ENCODE measurements at places on chromosomes 1 and 21. TPM values are rescaled to one million over a fixed set of nuclear protein-coding genes. Genes with fewer than 3 reads are reported as not detected.
A peak's percentile ranks its signal among the peaks of the same experiment; 100 is the strongest.

The KLHL20 gene
- 28.4 TPM for total RNA-seq

The DIO1 gene
- total RNA-seq, result not detected

DNA sequence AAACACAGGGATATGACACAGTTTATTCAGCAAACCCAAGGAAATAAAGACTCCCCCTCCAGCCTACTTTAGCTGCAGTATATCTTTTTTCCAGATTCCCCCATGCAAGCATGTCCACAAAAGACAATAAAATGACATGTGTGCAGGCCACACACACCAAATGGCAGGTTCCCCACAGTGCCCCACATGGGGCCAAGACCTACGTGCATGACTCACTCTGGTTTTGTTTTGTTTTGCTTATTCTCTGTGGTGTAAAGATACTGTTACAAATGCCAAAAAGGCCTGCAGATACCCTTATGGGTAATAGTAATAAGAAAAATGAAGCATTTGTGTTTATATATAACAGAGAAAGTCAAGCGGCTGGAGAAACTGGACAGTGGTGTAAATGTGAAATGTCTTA is 71.6 kb downstream of the RD3 start:
- DNase-seq, result no peak

DNA sequence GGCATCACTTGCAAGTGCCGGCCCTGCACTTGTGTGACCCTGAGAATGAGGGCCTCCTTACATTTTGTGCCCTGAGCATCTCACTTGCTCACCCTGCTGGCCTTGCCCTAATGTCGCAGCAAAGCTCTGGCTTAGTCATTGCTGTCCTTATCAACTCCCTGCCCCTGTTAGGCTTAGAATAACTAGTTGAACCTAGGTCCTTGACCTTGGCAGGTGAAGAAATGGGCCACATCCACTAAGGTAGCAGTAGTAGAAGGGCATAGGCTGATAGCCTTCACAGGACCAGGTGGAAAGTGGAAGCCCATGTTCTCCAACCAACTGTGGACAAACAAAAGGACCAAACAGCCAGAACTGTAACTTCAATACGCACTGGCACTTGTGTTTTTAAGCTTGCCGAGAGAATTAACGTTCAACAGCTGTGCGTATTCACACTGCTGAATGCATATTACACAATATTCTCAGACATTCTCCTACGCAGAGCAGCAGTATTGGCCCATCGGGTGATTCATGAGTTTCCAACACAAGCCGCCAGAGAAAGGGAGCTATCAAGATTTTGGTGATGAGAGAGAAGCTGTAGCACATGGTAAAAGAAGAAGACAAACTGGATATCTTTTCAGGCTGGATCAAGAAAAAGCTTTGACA is 27.7 kb upstream of the PTGFRN start:
- DNase-seq, result no peak

DNA sequence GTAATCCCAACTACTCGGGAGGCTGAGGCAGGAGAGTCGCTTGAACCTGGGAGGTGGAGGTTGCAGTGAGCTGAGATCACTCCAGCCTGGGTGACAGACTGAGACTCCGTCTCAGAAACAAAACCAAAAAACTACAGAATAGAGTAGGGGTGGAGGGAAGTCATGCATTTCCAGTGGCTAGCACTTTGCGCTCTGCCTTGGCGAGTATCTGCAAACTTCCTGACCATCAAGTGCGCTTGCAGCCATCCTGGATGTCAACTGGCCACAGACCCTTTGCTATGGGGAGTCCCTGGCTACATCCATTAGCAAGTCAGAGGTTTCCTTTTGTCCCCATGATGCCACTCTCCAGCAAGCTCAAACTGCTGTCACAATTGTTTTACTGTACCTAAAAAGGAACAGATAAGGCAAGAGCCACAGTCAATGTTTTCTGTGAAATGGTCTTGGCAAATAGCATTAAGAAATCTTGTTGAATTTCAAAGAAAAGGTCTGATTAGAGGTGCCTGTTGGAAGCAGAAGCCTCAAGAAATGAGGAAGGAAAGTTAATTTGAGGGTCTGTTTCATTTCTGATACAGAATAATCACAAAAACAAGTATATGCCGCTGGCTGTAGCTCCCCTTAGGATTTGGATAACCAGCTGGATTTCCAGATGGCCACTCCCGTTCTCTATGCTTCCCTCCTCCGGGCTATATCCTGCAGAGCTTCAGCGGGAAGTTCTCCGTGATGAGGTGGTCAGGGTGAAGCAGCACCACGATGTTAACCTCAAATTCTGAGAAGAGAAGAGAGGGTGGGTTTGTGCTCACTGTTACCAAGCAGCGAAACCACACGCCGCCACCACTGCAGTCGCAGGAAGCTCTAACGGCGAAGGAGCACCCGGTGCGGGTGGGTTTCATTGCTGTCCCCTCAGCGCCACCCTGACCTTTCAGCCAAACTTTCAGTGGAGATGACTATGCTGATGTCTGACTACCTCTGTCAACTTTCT is 42.0 kb downstream of the VPS26C start:
- DNase-seq, result peak; percentile 55

GRCh38 chr1:160419150-160419837 is 18.9 kb downstream of the VANGL2 start:
- no peak for DNase-seq

The TARBP1 gene
- 45.8 TPM for total RNA-seq

GRCh38 chr1:68358439-68358838 is 91.3 kb downstream of the RPE65 start:
- no peak for DNase-seq

DNA sequence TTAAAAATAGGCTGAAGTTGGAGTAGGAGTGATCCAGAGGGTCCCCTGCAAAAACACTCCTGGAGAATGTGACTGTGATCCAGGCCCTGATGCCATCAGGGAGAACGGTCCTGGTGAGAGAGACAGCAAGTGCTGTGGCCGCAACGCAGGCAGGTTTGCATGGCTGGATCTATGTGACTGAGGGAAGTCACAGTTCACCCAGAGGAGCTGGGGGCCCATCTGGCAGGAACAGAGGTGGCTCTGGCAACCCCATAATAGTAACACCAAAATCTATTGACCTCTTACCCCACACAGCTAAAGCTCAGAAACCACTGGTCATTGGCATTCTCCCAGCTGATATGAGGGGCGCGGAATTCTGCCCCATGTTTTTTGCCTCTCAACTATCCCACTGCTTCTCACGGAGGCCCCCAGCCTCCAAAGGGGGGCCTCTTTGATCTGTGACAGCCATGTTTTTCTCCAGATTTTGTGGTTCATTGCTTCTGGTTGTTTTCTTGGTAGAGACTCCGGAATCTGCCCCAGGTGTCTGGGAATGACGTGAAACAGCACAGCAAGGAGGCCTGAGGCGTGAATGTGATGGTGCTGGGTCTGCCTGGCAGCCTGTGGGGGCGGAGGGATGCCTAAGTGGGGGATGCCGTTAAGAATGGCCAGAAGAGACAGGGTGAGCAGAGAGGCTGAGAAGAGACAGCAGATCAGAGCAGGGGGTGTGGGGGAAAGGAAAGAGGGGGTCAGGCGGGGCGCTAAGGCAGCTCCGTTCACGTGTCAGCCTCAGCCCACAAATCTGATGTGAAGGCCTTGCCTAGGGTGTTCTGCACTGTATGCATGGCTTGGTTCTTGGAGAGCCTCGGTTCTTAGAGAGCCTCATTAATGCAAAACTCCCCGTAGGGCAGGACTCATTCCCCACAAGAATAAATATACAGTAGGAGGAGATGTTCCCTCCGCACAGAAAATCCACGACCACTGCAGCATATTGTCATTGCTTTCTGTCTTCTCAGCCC is 23.5 kb downstream of the CASP9 start:
- DNase-seq, result no peak

The CLCA4 gene
- not detected for total RNA-seq

Measured in naive thymus-derived CD4-positive, alpha-beta T cell (primary cell).